CD4-positive, alpha-beta T cell treated with Interleukin-15 for 4 hours (primary cell): ENCODE measurements at places on chromosomes 5 and 9.

- no peak for DNase-seq
These were observed 51.7 kb upstream of the SRFBP1 start for GRCh38 chr5:121910036-121910435.

DNA sequence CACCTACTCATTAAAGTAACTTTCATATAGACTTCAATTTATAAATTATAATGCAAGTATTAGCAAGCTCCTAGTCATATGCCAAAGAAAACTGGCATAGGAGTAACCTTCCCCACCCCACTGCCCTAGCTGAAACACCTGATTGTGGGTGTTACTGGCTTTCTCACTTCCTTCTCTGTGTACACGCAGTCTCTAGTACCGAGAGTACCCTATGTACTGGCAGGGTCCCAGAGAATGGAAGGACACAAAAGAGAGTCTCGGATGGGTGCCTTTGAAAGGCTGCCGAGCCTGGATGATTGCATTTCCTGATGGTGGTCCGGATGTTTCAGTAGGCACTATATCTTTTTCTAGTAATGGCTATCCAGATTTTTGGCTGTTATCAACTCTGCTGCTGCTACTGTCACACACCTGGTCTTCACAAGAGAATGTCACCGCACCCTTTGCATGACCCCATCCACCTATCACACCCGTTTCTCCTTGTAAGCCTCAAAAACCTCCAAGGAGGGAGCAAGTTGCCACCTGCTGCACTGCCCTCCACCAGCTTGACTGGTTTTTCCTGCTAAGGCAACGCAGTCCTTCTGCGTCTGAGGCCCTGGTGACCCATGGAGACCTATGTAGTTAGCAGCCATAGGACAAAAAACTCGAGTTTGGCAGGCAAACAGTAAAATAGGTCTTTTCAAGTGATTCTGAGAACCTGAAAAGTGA is 53.8 kb upstream of the CLINT1 start:
- DNase-seq = no peak

DNA sequence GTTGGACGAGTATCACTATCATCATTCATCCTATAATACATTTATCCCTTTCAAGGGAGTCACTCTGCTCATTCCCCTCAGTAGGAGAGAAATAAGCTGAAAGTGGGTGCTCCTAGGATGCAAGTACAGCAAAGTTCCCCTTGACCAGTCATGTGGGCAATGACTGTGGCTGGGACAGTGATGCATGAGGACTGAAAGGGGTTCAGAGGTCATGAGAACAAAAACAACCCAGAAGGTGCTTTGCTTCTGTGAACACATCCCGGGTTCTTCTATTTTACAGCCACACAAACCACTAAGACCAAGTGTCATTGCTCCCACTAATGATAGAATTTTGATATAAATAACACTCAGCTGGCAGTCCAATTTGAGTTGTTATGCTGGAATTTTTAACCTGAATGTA is 177.8 kb upstream of the ADCY2 start:
- no peak for DNase-seq

DNA sequence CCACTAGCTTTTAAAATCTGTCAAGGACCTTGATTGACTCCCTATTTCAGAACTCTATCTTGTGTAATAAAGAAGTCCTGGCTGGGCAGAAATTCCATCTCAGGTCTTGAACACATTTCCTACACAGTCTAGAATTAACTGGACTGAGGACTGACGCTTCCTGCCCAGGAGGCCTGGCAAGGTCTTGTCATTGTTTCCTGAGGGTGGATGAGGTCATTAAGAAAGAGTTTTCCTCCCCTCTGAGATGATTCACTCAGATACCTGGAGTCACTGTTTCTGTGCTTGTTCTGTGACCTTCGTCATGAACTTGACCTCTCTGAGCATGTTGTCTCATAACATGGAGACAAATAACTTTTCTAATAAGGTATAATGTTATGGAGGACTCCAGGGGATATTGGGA is 10.0 kb downstream of the MTAP start:
- no peak for DNase-seq

DNA sequence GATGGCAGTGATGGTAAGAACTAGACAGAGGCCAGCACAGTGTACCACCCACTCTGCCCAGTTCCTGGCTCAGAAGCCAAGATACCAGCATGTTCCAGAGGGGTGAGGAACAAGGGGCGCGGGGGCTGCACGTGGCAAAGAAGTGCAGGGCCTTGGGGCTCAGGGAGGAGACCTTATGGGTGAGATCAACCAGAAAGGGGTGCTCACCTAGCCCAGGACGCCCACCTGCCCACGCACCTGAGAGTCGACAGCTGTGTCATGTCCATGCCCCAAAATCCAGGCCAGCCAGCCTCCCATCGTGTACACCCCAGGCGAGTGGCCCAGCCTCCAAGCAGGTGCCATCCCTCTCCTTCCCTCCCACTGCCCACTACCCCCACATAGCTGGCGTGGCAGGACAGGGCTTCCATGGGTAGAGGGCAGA is 34.9 kb downstream of the BICD2 start:
- DNase-seq = no peak

- DNase-seq = peak; percentile 58
These were observed at the start of gene SEMA4D for GRCh38 chr9:89497978-89498851. SEMA4D (minus strand) TSS chr9:89498113; CDS start chr9:89405456, 92,657 bp downstream.

DNA sequence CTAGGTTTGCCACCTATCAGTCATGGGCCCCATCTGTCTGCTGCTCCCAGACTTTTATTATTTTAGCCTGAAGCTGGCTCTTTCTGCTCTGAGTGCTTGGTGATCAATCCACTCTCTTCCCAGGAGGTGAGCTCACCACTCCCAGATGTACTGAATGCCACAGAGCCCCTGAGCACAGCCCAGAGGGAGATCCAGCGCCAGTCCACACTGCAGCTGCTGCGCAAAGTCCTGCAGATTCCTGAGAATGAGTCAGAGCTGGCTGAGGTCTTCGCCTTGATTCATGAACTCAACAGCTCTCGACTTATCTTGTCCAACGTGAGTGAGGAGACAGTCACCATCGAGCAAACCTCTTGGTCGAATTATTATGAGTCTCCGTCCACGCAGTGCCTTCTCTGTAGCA is 36.0 kb downstream of the HMGXB3 start:
- no peak for DNase-seq

DNA sequence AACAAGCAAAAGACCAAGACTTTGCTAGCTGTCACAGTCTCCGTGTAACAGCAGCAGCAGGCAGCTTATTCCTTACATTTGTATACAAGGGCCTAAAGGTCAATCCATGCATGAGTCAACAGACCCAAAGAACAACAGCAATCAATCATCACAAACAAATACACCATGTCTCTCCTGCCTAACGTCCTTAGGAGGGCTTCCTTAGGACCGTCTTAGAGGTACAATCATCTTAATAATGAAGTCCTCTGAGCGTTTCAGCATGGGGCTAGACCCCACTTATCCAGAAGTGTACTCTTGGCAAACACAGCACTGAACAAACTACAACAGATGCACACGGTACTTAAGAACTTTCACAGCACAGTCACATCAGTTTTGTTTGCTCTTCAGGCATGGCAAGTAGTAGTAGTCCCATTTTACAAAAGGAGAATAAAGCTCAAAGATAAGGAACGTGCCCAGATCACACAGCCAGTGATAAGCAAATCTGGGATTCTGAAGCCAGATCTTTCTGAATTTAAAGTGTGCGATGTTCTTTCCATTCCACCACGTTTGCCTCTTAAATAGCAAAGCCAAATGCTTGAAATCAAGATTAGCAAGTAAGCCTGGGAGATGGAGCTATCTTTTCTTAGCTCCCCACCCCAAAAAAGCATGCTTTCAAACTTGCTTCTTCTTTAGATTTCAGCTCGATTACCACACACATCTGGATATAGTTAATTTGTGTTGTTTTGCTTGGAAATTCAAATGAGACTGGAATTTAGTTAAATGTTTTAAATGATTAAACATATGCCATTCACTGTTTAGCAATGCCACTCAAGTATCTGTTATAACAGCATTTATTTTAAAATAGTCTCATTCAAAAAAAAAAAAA is 24.2 kb downstream of the PSMB7 start:
- DNase-seq = no peak

GRCh38 chr9:134962973-134963364 is 45.3 kb upstream of the FCN1 start:
- no peak for DNase-seq

GRCh38 chr5:66518753-66519152 is 77.4 kb upstream of the MAST4 start:
- DNase-seq = no peak

DNA sequence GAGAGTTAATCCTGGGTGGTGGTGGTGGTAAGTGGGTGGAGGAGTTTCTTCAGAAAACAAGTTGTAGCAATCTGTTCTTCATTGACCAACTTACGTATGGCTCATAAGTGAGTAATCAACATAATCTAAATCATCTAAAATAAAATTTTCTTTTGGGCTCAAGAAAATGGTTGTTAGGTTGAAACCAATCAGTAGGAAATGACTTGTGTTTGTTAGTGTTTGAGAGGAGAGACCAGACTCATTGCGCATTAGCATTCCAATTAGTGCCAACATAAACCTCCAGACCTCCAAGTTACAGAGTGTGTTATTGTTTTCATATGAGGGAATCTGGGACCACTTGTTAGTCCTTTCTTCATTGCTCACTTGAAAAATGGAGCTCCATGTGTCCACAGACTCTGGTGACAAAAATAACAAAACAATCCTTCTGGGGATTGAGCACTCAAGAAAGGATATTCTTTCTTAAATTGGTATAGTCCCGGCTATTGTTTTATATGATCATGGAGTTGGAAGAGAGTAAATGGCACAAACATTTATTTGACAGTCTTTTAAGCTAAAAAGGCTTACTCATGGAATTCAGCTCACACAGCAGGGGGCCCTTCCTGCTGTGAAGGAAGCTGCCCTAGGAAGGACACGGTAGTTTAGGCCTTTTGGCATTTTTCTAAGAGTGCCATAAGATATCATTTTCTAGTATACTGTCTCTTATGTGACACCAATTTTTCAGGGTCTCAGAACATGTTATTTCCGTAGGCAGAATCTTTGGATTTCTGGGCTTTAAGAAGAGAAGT is 441.1 kb downstream of the EBF1 start:
- DNase-seq = no peak

DNA sequence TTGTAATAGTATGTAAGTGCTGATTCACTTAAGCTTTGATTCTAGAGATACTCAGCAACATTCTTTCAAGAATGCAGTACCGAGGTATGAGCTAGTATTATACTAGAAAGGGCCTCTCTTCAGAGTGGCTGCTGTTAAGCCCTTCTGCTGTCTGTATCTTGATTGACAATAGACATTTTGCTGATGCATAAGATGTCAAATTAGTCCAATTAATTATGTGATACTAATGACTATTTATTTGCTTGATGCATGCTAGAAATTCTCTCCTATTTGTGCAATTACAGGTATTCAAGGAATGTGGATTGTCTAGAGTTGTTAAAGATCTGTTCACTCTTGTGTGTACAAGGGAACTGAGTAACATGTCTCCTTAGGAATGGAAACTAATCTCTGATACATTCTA is 92.3 kb upstream of the PTGER4 start:
- no peak for DNase-seq

- DNase-seq = no peak
These were observed 48.1 kb downstream of the EBF1 start for GRCh38 chr5:159051421-159052282.

- DNase-seq = no peak
These were observed 27.7 kb downstream of the UBAP1 start for GRCh38 chr9:34206561-34206960.

GRCh38 chr9:92986176-92987119 is 39.1 kb downstream of the FGD3 start:
- DNase-seq = peak; percentile 73

DNA sequence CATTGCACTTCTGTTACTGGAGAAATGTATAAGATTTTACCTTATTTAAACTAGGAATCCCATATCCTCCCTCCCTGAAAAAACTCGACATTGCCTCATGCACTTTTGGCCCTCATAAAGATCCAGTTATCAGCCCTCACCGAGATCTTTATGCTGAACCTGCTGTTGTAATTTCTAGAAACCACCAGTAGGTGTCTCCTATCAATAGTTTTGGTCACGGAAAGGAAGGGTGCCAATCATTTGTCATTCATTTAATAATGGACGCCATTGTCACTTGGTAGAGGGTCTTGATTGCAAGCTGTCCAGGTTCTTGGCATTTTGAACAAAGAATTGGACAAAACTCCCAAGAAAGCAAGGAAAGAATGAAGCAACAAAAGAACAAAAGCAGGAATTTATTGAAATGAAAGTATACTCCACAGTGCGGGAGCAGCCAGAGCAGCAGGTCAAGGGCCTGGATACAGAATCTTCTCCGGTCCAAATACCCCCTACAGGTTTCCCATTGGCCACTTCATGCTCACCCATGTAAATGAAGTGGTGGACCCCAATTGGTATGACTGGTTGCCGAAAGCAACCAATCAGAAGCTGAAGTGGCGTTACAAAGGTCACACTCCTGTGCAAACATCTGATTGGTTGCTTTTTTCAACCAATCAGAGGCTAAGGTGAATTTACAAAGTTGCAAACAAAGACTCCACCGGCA is 524.3 kb downstream of the PSAT1 start:
- DNase-seq = peak; percentile 31

DNA sequence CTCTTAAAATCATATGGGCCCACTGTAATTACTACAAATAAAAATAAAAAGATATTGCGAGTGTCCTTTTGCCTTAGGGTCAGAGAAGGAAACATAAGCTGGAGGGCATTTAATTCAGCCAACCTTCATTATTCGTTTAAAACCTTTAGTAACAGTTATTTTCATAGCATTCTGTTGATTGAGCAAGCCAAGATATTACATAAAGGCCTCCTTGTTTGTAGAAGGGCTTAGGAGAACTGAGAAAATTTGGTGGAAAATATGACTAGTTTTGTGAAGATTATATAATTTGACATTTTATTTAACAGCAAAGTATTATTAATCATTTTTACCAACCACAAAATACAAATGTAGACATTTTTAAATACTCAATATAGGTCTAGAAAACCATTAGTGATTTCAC is 62.2 kb downstream of the COX7C start:
- DNase-seq = no peak

DNA sequence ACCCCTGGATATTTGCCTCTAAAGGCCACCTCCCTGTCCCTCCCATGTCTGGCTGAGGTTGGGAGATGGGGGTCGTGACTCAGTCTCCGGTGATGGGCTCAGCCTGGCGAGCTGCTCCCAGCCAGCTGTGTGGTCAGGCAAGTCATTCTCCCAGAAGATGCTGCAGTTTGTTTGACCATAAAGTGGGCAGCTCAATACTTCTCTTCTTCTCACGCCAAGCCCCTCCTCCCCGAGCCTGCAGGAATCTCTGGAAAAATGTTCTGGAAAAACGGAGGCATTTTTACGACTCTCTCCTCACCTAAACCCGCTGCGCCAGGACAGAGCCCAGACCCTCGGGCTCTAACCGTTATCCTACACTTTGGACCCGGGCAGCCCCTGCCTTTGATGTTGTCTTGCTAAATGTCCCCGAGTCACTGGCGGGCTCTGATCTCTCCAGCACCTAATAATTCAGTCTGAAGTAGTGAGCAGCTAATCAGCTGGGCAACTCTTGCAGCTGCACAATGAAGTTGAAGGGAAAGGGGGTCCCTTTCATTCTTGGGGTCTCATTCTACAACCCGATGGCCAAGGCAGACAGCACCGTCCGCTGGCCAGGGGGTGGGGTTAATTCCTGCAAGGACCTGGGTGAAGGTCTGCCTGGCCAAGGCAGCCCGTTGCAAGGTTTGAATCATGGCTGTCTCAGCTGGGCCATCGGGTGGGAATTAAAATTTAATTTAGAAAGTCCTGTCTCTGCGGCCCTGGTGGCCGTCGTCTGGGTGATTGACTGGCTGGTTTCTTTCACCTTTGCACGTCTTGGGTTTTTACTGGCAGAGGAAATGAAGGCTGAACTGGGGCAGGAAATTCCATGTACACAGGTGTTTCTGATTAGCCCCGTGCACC is 12.3 kb downstream of the DCANP1 start:
- DNase-seq = no peak
